Activated naive CD4-positive, alpha-beta T cell treated with anti-CD3 and anti-CD28 coated beads, Interleukin-2, amount 50 U/mL, for 16 hours (primary cell): ENCODE measurements at places on chromosomes 11 and 22.
A peak's percentile ranks its signal among the peaks of the same experiment; 100 is the strongest.

DNA sequence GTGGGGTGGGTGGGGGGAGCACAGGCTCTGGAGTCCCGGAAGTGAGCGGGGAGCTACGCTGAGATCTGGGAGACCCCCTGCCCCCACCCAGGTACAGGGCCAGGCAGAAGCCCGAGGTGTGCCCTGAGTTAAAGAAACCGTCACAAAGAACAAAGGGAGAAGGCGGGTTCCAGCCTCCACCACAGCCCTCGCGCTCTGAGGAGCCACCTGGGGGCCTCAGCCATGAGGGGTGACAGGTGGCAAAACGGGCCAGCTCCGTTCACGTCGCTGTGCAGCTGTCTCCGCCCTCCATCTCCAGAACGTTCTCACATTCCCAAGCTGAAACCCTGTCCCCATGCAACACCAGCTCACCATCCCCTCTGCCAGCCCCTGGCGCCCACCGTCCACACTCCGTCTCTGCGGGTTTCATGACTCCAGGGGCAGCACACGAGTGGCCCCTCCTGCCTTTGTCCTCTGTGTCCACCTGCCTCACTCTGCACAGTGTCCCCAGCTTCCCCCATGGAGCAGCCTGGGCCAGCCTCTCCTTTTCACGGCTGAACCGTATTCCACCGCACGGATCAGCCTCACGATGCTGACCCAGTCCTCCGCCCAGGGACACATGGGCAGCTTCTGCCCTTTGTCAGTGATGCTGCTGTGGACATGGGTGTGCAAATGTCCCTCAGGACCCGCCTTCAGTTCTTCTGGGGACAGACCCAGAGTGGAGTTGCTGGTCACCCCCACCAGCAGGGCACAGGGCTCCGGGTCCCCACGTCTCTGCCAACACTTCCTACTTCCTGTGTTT is 1.7 kb upstream of the MUC5B start:
- no peak for DNase-seq

- no peak for DNase-seq
Measured at GRCh38 chr11:17703951-17704350, 15.4 kb upstream of the MYOD1 start.

GRCh38 chr11:2700415-2701211 is 819 bp upstream of the KCNQ1OT1 start:
- DNase-seq = peak; percentile 13

- DNase-seq = no peak
Measured at GRCh38 chr22:49785841-49786471, 41.7 kb downstream of the BRD1 start.

GRCh38 chr22:42202669-42203068 is 67.8 kb downstream of the TCF20 start:
- peak; percentile 31 for DNase-seq

- no peak for DNase-seq
Measured at GRCh38 chr11:95138448-95138847, 48.8 kb downstream of the ENDOD1 start.

DNA sequence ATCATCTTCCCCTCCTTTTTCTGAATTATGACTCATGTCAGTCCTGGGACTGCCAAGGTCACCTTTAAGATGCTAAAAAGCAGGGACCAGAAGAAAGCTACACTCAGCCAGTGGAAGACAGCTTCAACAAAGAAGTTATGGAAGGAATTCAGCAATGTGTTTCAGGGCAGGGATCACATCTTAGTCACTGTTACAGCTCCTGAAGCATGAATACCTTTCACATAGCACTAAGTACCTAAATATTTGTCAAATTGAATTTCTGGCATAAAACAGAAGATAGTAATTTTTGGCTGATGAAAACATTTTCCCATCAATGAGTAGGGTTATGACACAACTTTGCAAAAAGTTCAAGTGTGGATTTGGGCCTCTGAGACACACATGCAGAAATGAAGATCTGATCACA is 5.2 kb downstream of the DDB1 start:
- no peak for DNase-seq

DNA sequence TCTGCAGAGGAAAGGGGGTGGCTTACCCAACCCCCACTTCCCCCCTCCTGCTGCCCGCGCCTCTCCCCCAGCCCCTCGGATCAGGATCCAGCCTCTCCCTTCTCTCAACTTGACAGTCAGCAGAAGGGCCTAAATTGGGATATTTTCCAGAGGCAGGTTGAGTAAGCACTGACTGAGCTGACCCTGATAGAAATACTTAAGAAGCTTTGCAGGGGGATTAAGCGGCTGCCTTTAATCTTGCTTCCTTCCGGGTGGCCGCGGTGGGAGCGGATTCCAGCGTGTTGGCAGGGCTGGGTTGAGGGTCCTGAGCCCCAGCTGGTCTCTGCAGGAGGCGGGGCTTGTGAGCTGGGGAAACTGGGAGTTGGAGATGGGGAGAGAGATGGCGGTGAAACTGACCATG is 445.2 kb downstream of the NTM start:
- DNase-seq = no peak

DNA sequence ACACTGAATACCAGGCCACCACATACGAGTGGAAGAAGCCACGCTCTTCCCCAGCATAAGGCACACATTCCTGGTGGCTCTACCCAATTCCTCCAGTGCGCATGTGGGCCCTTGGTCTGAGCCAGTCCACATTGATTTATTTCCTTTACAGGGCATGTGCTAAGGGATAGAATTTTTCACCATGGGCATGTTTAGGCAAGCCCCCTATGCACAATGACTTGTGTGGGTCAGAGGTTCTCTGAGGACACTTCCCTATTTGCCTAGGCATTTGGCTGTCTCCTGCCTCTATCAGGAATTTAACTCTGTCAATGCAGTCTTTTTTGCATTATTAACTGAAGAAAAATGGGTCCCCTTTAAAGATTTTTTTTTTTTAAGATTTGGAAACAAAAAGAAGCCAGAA is 718.1 kb downstream of the NTM start:
- DNase-seq = no peak

GRCh38 chr22:38766076-38766777 is 10.4 kb upstream of the SUN2 start:
- peak; percentile 35 for DNase-seq

- no peak for DNase-seq
Measured at GRCh38 chr11:117686711-117687110, 110.3 kb downstream of the DSCAML1 start.

DNA sequence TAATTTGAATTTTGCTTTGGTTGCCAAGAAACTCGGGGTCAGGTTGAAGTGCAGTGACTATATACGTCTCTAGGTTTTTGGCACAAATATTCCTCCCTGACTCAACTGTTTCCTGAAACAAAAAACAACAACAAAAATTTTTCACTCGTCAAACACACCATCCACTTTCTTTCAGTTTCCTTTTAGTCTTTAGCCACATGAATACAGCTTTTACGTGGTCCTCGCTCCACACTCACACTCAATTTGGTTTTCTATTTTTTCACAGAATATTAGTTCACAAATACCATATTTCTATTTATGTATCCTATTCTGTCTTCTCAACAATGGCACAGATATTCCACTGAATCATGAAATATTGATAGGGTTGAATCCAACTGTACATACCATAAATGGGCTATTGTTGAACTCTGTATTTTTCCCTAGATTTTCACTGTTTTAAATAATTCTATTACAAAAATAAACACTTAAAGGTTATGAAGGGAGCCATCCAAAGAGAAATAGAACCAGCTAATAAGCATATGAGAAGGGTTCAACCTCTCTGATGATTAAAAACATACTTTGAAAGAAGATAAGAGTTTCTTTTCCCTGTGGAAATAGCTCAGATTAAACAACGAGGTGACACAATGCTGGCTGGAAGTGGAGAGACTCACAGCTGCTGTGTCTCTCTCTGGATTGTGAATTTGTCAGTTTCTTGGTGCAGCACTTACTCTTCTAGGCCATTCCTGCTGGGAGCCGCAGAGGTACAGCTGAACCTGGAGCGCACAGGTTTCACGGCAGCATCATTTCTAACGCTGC is 5.1 kb upstream of the FBLN1 start:
- no peak for DNase-seq
